ENCODE measurements at places on chromosomes 13 and 19.

GRCh38 chr13:48783181-48783630 is 129.5 kb downstream of the CYSLTR2 start:
- no peak for DNase-seq

DNA sequence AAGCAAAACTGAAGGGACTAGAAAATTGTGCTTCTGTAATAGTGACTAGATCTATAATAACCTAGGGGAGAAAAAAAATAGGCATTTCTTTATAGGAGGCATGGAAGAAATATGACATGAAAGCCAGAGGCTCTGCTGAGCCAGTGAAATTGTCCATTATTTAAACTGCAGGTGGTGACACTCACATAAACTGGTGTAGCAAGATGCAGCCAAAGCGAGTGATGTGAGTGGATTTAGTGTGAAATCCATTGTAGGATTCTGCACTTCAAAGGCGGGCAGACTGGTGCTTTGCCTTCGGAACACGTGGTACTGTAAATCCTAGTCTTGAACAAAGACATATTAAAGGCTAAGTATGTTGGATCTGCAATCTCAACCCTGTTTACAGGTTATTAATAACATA is 361.9 kb downstream of the TBC1D4 start:
- no peak for DNase-seq

DNA sequence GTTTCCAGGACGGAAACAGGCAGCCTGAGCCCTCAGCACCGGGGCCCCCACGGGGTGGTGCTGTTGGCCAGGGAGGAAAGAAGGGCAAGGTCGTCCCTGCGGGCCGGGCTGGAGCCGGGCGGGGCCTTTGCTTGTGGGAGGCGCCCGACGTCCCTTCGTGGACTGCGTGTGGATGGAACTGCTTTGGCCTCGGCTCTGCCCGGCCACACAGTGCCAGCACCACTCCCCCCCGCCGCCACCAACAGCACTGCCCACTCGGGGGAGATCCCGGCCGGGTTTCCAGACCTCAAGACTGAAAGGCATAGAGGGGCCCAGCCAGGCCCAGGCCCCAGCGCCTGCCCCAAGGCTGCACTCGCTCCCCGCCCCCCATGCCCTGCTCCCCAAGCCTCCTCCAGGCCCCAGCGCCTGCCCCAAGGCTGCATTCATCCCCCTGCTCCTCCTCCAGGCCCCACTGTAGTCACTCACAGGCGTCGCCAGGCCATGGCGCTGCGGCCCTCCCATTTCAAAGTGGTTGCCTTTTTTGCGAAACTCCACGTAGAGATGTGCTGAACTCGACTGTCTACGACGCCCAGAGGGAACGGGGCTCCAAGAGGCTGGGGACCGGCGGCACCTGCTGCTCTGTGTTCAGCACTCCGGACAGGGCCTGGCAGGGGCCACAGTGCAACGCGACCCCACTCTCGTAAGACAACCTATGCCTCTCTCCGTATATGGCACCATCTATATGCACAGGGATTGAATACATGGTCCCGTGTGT is 22.5 kb downstream of the C13orf46 start:
- DNase-seq: no peak

DNA sequence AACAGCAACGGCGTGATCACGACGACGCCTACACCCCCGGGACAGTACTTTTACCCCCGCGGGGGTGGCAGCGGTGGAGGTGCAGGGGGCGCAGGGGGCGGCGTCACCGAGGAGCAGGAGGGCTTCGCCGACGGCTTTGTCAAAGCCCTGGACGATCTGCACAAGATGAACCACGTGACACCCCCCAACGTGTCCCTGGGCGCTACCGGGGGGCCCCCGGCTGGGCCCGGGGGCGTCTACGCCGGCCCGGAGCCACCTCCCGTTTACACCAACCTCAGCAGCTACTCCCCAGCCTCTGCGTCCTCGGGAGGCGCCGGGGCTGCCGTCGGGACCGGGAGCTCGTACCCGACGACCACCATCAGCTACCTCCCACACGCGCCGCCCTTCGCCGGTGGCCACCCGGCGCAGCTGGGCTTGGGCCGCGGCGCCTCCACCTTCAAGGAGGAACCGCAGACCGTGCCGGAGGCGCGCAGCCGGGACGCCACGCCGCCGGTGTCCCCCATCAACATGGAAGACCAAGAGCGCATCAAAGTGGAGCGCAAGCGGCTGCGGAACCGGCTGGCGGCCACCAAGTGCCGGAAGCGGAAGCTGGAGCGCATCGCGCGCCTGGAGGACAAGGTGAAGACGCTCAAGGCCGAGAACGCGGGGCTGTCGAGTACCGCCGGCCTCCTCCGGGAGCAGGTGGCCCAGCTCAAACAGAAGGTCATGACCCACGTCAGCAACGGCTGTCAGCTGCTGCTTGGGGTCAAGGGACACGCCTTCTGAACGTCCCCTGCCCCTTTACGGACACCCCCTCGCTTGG is 966 bp downstream of the JUNB start:
- no peak for DNase-seq

DNA sequence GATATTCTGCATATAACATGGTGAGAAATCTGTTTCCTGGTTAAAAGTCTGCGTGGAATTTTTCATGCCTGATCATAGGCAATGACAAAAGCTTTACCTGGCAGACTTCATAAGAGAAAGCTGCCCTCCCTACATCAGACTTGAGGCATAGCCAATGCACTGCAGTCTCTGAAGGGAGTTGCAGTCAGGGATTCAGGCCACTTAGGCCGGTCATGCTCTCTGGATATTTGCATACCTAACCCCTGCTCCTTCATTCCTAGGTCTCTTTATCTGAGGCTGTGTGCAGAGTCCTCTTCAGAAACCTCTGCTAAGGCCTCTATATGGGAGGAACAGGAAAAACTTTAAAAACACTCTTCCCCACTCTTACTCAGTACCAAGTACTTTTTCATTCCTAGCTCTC is 287.4 kb downstream of the PCDH17 start:
- DNase-seq: no peak

- no peak for DNase-seq
These were observed 560 bp downstream of the NDUFA7 start for GRCh38 chr19:8320564-8321066.

DNA sequence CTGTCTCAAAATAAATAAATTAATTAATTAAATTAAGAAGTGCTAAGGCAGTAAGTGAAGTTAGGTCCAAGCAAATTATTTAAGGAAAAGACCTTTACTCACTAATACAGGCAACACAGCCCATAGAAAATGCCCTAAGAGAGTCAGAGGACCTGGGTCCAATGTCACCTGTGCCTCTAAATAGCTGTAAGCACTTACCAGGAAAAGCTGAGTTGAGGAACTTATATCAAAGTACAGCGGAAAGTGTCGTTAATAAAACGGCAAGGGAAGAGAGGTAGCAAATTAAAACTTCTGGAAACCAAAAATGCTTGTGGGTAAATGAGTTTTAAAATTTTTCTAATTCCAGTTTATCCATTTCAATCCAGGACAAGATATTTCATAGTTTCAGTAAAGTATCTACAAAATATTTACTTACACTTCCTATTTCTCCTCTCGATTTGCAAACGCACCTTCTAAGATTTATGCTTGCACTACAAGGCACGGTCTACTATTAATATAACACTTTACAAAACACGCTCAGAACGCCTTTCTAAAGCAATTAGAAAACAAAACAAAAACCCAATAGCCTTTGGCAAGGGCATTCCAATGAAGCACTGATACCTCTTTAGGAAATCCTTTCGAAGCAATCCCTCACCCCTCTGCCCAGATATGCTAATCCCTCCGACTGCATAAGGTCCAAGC is 963 bp downstream of the VPS36 start:
- DNase-seq: no peak

DNA sequence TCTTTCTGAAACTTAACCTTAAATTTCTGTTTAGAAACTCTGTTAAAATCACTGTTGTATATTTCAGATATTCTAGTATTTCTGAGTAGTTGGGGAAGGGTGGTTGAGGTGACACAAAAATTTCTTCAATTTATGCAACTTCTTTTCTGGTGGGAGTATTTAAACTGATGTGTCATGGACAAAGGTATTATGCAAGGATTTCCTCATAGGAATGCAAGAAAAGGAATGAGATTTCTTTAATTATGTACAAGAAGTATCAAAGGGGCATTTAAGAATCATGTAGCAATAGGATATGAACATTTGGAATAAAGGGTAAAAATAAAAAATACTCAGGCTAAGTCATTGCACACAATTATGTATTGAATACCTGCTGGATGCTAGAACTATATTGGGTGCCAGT is 575.8 kb upstream of the KLF12 start:
- DNase-seq: no peak

DNA sequence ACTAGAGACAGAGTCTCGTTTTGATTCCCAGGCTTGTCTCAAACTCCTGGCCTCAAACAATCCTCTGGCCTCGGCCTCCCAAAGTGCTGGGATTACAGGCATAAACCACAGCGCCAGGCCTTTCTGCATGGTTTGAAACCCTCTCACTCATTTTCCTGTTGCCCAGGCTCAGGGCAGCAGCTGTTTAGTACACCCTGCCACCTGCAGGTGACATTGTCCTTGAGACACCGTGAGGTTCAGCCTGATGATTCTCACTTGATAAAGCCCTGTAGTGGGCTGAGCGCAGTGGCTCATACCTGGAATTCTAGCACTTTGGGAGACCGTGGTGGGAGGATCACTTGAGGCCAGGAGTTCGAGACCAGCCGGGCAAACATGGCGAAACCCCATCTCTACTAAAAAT is 12.5 kb downstream of the IL12RB1 start:
- no peak for DNase-seq

GRCh38 chr19:50710094-50710493 is 9.5 kb downstream of the SHANK1 start:
- DNase-seq: no peak

DNA sequence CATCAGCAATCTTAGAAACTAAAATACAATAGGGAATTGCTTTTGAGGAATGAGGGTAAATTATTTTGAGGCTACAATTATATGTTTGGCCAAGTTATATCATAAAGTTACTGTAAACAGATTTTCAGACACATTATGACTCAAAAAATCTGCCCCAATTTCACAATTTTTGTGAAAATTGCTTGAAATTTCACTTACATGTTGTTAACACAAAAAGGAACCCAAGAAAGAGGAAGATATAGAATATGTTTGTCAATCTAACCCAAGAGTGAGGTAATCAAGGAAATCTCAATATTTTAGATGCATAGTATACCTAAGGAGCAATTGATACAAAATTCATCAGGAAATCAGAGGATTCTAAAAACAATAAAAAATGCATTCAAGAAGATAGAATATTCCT is 73.9 kb upstream of the FNDC3A start:
- no peak for DNase-seq

GRCh38 chr19:11020982-11021759 is 60.3 kb downstream of the SMARCA4 start:
- DNase-seq: no peak

DNA sequence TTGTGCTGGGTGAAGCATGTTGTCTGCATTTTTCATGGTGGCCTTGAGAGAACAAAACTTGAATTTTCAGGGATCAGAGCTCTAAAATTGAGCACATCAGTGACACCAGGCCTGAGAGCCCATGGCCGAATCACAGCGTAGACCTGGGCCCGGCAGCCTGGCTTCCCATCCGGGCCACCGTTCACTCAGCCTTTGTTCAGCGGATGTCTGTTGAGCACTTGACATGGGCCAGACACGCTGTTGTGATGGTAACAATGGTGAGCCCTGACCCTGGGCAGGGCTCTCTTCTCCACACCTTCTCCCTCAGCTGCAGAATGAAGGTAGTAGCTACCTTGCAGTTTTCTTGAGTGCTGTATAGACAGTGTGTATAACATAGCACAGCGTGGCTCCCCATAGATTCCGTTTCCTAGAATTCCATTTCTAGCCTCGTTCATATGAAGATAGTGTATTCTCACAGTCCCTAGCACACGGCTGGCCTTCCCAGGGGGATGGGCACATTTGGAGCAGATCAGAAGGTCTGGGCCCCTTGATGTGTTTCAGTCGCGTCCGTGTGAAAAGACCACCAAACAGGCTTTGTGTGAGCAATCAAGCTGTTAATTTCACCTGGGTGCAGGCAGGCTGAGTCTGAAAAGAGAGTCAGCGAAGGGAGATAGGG is 75.3 kb downstream of the RAB20 start:
- no peak for DNase-seq

DNA sequence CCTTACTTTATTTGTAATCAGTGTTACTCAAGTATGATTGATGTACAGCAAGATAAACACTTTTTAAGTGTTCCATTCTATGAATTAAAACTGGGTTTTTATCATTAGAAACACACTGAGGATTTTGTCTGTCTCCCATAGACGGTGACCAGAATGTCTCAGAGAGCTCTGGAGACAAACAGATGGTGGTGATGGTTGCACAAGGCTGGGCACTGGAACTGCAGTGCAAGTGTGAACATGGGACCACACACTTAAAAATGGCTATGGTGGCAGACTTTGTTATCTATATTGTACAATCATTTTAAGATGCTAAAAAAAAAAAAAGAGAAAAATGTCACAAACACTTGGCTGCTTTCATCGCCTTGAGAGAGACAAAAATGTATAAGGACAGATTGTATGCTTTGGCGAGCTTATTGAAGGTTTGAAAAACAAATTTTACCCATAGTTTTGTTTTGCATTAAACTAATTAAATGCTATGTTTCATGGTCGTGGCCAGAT is 273.0 kb downstream of the SHISA2 start:
- DNase-seq: no peak

DNA sequence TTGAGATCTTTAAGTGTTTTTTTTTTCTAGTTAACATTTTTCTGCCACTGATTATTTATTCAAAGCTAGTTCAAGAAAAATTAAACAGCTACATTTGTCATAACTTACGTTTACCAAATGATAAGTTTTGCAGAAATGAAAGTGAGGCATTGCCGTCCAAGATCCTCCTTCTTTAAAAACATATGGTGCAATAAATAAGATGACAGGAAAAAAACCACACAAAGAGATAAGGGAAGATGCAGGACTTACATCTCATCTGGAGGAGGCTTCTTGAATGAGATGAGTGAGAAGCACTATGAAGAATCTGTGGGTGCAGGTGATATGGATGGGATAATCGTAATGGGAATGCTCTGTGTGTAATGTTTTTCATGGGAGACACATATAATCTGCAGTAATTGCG is 12.4 kb downstream of the TNFSF13B start:
- no peak for DNase-seq

DNA sequence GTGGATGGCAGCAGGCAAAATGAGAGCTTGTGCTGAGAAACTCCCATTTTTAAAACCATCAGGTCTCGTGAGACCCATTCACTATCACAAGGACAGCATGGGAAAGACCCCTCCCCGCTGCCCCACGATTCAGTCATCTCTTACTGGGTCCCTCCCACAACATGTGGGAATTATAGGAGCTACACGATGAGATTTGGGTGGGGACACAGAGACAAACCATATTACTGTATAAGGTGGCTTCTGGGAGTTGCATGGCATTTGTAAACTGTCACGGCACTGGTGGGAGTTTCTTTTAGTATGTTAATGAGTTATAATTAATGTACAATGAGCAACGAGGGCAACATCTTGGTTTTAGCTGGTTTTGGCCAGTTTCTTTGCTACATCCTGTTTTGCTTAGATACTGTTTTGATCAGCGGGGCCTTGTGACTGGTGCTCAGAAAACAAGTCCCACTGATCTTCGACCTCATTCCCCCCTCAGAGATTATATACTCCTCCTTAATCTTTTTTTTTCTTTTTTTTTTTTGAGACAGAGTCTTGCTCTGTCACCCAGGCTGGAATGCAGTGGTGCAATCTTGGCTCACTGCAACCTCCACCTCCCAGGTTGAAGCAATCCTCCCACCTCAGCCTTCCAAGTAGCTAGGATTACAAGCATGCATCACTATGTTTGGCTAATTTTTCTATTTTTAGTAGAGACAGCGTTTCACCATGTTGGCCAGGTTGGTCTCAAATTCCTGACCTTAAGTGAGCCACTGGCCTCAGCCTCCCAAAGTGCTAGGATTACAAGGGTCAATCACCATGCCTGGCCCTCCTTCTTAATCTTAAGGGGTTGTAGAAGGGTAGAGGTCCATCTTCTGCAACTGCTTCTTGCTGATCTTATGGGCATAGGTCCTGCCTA is 21.3 kb upstream of the ZNF599 start:
- no peak for DNase-seq

Data from right renal pelvis (tissue), 4 donors.